ENCODE measurements at places on chromosomes 7 and 10. TPM values are rescaled to one million over a fixed set of nuclear protein-coding genes. Genes with fewer than 3 reads are reported as not detected.

GRCh38 chr7:11911900-11912299, 79.9 kb upstream of the THSD7A start:
- no peak for DNase-seq

- DNase-seq = no peak
Measured at GRCh38 chr7:64795176-64795575, 948 bp downstream of the ZNF138 start.

DNA sequence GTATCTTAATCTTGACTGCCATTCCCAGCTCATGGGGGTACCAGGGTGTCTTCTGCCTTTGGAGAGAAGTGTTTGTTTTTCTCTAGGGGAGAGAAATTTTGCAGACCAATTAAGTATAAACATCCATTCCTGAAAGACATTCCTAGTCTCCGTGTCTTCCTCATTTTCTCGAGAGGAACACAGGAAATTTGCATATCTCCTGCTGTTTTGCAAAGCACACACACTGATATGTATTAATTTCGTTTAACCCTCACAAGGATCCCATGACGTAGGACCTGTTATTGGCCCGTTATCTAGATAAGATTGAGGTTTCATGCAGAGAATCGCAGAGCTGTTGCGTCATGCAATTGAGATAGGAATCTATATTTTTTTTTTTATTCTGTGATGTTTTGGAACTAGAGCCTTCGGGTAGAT, 944 bp downstream of the RHBDD2 start:
- DNase-seq = peak; percentile 54

PDZD7 gene
- 1.3 TPM for total RNA-seq

GRCh38 chr7:46705386-46706255, 784.5 kb upstream of the IGFBP3 start:
- peak; percentile 61 for DNase-seq

DNA sequence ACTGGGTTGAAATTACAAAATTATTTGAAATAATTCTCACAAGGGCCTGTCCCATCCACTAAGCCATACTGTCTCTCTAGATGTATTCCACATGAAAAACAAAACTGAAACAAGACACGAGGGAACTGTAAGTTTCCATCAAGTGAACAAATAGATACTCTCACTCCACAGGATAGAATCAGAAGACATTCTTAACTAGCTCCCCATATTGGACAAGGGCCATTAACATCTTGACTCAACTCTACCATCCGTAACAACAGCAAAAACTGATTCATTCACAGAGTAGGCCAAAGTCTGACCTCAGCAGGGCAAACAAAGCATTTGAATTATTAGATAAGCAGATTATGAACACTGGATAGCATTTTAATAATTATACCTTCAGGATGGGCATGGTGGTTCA, 29.1 kb downstream of the UBE2H start:
- DNase-seq = no peak

DNA sequence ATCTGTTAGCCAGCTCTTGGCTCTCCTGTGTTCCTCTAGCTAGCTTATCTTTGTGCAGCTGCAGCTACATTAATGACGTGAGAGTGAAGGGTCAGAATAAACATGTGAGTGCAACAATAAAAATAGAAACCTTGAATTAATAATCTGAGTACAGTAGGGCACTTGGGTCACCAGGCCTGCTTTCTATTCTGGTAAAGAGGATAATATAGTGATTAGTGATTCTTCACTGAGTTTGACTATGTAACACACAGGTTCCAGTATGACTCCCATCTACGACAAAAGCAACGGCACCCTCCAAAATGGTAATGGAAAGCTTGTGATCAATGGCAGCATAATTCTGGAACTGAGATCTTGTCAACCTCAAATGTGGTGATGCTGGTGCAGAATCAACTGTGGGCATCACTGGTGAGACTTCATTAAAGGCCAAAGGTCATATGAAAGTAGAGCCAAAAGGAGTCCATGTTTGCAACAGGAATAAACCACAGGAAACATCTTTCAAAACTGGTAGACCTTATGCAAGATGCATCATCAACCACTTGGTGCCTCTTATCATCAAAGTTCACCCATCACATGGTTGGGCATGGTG, 77.6 kb downstream of the NRBF2 start:
- no peak for DNase-seq

DNA sequence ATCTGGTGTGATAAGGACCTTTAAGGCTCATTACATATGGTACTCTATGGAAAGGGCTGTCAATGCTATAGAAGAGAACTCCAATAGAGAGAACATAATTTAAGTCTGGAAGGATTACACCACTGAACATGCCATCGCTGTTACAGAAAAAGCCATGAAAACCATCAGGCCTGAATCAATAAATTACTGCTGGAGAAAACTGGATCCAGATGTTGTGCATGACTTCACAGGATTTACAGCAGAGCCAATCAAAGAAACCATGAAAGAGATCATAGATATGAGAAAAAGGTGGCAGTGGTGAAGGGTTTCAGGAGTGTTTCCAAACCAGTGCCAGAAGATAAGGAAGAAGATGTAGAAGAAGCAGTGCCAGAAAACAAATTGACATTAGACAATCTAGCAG, 18.9 kb upstream of the GPR22 start:
- no peak for DNase-seq

SPDYE2B gene
- total RNA-seq = not detected

DNA sequence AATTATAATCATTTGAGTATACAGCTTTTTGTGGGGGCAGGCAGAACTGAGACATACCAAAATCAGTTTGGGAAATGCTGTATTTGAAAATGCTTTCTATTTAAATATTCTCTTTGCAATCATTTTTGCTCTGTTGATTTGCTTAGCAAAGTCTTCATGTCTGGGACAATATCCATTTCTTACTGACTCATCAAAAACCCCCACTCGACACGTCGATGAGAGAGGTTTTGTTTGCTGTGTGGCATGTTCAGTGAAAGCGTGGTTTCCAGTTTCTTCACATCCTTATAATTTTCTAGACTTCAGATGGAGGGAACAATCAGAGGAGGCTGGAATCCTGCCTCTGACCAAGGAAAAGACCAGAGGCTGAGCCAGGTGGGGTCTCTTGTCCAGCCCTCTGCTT, 28.9 kb downstream of the HTRA1 start:
- DNase-seq = peak; percentile 63

GRCh38 chr7:919114-919442, 35.4 kb downstream of the ADAP1 start:
- no peak for DNase-seq

NODAL gene
- total RNA-seq = 0.25 TPM

DNA sequence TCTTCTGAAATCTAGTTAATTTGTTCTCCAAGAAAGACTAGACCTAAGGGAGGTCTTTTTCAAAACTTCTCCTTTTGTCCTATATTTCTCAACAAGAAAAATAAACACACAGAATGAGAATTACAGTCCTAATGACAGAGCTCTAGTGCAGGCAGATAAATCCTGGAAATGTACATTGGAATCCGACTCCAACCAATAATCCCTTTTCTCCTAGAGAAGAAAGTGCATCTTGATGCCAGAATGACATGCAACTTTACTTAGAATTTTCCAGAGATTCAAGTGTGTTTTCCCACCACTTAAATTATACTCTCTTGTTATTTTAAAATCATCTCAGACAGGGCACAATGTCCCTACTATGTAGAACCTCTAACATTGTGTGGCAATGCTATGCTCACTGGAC, 68.2 kb downstream of the MET start:
- DNase-seq = no peak

- DNase-seq = no peak
Measured at GRCh38 chr10:6232846-6233724, 30.4 kb downstream of the PFKFB3 start.

GRCh38 chr10:4310172-4310571, 515.8 kb upstream of the AKR1E2 start:
- DNase-seq = peak; percentile 72

DNA sequence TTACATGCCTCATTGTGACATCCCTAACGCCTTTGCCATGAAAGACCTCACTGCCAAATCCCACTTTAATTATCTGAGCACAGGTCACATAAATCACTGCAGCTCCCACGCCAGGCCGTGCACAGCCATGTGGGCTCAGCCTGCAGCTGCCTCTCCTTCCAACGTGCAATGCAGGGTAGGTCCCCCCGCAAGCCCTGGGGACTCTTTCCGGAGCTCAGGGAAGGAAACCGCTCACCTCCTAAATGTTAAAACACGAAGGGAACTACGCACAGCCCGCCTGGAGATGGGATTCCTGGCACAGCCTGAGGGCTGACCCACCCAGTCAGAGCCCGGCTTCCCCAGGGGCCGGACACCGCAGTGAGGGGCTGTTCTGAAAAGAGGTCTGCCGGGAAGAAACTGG, 128.0 kb downstream of the MAD1L1 start:
- DNase-seq = no peak

RGR gene
- not detected for total RNA-seq

- no peak for DNase-seq
Measured at GRCh38 chr7:43792471-43793150, 34.1 kb downstream of the BLVRA start.

CHN2 gene
- 19.0 TPM for total RNA-seq

TRIM50 gene
- not detected for total RNA-seq

C7orf57 gene
- total RNA-seq = not detected

GRCh38 chr7:155948845-155949244, 136.6 kb upstream of the SHH start:
- no peak for DNase-seq

GRCh38 chr10:98309366-98310355, 41.7 kb upstream of the LOXL4 start:
- peak; percentile 83 for DNase-seq

GRCh38 chr10:130141878-130142277, 5.7 kb downstream of the GLRX3 start:
- DNase-seq = no peak

- peak; percentile 39 for DNase-seq
Measured at GRCh38 chr7:54985426-54986330, 33.1 kb upstream of the EGFR start.

DNA sequence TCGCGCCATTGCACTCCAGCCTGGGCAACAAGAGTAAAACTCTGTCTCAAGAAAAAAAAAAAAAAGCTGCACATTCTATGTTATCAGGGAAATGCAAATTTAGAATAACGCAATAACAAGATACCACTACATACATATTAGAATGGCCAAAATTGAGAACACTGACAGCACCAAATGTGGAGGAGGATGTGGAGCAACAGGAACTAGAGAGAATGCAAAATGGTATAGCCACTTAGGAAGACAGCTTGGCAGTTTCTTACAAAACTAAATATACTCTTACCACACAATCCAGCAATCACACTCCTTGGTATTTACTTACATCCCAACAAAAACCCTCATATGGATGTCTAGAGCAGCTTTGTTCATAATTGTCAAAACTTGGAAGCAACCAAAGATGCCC, 76.8 kb downstream of the ALOX5 start:
- DNase-seq = peak; percentile 19

GRCh38 chr10:74738985-74739567, 87.3 kb upstream of the KAT6B start:
- DNase-seq = peak; percentile 42

GRCh38 chr10:103824281-103824680, 31.1 kb downstream of the SH3PXD2A start:
- DNase-seq = no peak

CHST12 gene
- total RNA-seq = 25.6 TPM

SH2D4B gene
- 0.18 TPM for total RNA-seq

ZNF727 gene
- not detected for total RNA-seq

DNA sequence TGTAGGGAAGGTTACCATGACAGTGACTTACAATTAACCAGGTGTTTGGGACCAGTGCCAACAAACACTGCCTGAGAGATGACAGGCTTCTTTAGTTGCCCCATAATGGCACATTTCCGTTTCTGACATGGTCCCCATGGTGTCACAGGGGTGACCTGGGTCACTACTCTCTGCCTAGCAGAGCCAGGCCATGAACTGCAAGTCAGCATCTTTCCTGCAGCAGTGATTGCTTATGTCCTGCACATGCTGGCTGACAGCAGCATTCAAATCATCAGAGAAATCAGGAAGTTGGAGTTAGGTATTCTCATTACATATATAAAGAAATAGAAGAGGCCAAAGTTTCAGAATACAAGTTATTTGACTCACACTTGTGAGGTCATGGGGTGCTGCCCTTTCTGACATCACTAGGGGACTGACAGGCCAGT, 47.1 kb upstream of the ZNRF2 start:
- DNase-seq = no peak

- DNase-seq = peak; percentile 85
Measured at GRCh38 chr10:77756319-77757232, 119.0 kb upstream of the KCNMA1 start.

GRCh38 chr7:105521027-105521716, 899 bp downstream of the PUS7 start:
- DNase-seq = peak; percentile 62

DNA sequence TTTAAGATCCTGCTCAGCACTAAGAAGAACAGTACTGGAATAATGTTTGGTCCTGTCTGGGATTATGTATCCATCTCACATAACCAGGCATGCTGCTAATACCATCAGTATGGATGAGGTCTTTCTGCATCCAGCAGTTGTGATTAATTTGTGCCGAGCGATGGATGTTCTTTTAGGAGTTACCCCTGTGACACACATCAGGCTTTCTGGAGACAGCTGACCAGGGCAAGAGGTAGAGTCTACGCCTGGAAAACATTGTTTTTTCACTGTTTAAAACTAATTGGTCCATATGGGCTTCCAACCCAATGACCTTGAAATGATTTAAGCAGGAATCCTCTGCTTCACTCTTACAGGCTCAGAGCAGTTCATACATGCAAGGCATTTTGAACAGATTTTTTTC, 603.0 kb downstream of the PCDH15 start:
- no peak for DNase-seq

DNA sequence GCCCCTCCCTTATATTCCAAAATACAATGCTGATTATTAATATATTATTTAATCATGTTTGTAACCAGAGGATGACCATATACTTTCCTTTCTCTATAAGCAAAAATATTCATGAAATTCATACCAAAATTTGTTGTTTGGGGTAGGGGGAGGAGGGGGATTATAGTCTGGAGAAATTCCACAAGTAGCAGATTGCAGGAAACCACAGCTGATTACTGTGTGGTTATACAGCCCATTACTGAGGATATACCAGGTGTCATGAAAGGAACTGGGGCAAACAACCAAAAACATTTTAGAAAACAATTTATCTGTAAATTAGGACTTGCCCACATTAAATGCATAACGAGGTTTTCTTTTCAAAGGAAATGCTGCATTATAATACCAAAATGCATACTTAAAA, 50.3 kb downstream of the SEMA3C start:
- DNase-seq = no peak

PHKG1 gene
- 0.21 TPM for total RNA-seq

DNA sequence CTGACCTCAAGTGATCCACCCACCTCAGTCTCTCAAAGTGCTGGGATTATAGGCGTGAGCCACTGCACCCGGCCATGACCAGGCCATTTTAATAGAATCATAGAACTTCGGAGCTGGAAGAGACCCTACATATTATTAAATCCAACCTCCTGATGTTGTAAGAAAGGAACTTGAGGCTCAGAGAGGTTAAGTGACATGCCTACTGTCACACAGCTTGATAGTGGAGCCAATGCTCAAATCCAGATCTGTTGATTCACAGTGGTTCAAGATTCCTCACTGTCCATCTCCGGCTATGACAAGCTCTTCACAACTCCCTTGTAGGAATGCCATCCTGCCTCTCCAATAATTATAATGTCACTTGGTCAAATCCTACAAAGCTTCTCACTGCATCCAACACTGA, 65.3 kb downstream of the MYOF start:
- DNase-seq = no peak

GRCh38 chr7:92875719-92876118, 39.3 kb upstream of the CDK6 start:
- DNase-seq = no peak

Measured in cardiac muscle cell (in vitro differentiated cells and primary cell).